ENCODE measurements at places on chromosomes 7 and 10. TPM values are rescaled to one million over a fixed set of nuclear protein-coding genes. Genes with fewer than 3 reads are reported as not detected.

Gene ZNF316
- total RNA-seq, result 44.7 TPM

Gene CEP55
- total RNA-seq, result 0.89 TPM

Gene KAZALD1
- 3.4 TPM for total RNA-seq

Gene NRAP
- 0.18 TPM for total RNA-seq

Gene SMO
- 12.5 TPM for total RNA-seq

Gene HTR5A
- not detected for total RNA-seq

Gene PSD
- total RNA-seq, result 5.1 TPM

Gene FXYD4
- total RNA-seq, result 13.8 TPM

Gene VAX1
- total RNA-seq, result not detected

Gene MMS19
- 71.5 TPM for total RNA-seq

Gene TET1
- total RNA-seq, result 4.8 TPM

Gene CLRN3
- not detected for total RNA-seq

Gene FKBP6
- not detected for total RNA-seq

Gene NHLRC2
- total RNA-seq, result 47.8 TPM

Gene NPSR1
- total RNA-seq, result not detected

Gene AQP1
- total RNA-seq, result 373 TPM

Gene CYP26C1
- 0.10 TPM for total RNA-seq

Gene DGKB
- total RNA-seq, result 0.99 TPM

Gene DLX6
- total RNA-seq, result not detected
